ENCODE measurements at places on chromosomes 7 and 10.

GRCh38 chr7:144391823-144392255 lies 11.7 kb downstream of the NOBOX start:
- peak; percentile 73 for DNase-seq

DNA sequence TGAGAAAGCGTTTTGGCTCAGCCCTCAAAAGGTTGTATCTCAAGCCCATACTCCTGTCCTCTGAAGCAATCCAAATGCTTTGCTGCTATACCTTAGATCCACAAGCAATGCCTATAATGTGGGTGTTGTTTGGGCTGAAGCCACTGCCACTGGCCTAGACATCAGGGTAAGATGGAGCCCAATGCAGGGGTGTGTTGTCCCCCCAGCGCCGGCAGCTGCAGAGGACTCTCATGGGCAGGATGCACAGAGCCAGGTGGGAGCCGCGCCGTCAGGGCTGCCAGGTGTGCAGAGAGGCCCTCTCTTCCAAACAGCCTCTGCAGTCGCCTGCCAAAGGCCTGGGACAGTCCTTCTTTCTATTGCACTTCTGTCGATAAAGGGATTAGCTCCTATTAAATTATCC lies 205.2 kb upstream of the SHH start:
- DNase-seq, result no peak

GRCh38 chr7:27389496-27389895 lies 146.9 kb downstream of the EVX1 start:
- no peak for DNase-seq

DNA sequence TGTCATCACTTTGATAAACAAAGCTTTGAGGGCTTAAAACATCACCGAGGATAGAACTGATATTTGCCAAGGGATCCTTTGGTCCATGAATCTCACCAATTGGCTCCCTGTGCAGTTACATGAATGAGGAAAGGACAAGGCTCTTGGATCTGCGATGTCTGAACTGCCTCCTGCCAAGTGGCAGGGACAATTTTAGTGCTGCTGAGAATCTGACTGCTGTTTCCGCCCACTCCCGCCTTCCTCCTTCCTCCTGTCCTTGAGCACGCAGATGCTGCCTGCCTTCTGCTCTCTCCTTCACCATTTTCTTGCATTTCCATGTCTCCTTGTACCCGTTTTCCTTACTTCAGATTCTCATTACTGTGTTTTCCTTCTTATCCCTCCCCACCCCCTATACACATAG lies 26.8 kb upstream of the ITPRID1 start:
- peak; percentile 59 for DNase-seq
